ENCODE measurements at places on chromosomes 4 and X.

DNA sequence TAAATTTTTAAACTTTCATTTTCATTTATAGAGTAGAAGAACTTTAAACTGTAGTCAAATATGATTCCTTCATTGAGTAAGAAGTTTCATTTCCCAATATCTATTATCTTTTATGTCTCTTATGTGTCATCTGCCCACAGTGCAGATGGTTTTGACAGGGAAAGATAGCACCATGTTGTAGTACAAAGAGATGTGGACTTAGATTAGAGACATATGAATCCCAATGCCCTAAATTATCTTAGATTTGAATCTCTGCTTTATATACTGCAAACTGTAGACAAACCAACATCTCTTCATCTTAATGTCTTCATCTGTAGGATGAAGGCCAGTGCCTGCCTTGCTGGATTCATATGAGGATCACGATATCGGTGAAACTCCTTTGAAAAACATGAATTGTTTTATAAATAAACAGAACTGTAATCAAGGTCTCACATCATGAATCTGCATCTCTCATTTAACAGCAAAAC lies 217.5 kb downstream of the BANK1 start:
- DNase-seq: no peak

DNA sequence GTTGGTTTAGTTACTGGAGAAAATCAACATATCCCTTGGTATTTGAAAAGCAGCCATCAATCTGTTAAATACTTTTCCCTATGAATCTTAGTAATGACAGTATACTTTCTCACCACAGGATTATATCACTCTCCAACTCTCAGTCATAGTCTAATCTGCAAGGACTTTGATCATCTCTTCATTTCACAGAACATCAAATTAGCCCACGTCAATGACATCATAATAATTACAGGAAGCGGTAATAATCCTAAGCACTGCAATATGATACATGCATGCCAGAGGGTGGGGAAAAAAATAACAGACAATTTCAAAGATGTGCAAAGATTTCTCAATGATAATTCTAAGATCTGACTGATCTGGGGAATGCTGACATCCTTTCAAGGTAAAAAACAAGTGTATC lies 404.1 kb downstream of the GPM6A start:
- no peak for DNase-seq

- DNase-seq: no peak
Observed at GRCh38 chr4:13160920-13161319, 323.2 kb downstream of the RAB28 start.

DNA sequence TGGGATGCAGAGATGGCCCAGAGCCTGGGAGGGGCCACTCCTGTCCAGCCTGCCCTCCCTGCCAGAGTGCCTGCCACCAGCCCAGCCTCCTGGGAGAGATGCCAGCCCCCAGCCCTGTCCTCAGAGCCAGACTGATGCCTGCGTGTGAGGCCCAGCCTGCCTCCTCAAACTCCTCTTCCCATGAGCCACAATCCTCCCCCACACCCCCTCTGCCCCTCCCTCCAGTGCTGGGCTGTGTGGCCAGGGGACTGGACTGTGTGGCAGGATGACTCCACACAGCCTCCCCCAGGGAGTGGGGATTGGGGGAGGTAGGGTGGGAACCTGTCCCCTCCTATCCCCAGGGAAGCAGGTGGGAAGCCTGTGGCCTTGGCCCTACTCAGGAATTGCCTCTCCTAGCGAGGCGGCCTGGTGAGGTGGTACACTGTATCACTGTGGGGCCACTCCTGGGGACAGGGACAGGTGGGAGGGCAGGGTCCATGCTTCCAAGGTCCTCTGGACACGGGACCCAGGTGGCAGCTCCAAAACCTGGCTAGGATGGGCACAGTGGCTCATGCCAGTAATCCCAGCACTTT lies 4.3 kb upstream of the SH3BP2 start:
- no peak for DNase-seq

GRCh38 chrX:40088299-40088625 lies 9.5 kb downstream of the BCOR start:
- no peak for DNase-seq

GRCh38 chr4:120071192-120071795 lies 4.6 kb upstream of the MAD2L1 start:
- peak; percentile 65 for DNase-seq

DNA sequence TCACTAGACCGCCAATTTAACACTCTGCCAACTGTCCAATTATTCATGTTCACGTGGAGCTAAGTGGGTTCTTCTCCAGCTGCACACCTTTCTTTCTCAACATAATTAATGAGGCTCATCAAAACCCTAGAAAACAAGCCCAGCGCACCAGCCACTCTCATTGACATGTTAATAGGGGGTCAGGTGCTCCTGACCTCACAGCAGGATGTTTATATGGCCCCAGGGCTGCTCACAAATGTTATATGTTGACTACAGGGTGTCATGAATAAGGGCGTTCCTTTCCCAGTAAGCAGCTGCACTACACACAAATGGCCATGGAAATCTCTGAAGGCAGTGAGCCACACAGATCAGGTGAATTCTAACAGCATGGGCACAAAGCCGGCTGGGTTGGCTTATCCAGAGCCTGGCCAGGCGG lies 209.8 kb downstream of the MGST2 start:
- no peak for DNase-seq

- DNase-seq: no peak
Observed at GRCh38 chrX:139086246-139086645, 374.7 kb upstream of the FGF13 start.

DNA sequence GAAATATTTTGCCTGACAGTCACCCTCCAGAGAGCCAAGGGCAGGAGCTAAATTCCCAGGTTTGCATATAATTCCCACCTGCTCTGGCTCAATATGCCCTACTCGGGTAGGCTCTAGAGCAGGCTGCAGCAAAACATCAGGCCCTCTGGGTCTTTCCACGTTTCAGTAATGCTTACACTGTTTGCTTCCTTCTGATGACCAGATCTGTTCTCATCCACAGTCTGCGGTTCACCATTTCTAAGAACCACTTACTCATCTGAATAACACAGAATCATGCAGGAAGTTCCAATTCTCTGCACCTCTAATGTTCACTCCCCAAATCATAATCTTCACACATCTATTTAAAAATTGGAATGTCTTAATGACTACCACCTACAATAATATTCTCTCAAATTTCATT lies 141.4 kb downstream of the PPP3CA start:
- DNase-seq: no peak

GRCh38 chr4:105594099-105595010 lies 41.9 kb downstream of the ARHGEF38 start:
- no peak for DNase-seq

DNA sequence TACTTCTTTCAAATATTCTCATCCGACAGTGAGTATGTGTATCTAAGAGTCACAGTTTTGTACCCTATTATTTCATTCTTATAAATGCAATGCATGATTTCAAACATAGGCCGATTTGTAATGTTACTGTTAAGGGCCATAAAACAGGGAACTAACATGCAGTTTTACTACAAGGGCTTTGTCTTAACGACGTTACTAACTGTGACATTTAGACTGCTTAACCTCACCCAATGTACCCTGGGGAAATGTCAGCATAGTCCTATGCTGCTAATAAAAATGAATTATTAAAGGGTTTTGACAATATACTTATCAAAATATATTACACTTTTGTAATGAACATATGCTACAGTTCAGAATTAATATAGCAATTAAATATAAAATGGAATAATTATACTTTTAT lies 74.8 kb upstream of the CPXCR1 start:
- DNase-seq: no peak

DNA sequence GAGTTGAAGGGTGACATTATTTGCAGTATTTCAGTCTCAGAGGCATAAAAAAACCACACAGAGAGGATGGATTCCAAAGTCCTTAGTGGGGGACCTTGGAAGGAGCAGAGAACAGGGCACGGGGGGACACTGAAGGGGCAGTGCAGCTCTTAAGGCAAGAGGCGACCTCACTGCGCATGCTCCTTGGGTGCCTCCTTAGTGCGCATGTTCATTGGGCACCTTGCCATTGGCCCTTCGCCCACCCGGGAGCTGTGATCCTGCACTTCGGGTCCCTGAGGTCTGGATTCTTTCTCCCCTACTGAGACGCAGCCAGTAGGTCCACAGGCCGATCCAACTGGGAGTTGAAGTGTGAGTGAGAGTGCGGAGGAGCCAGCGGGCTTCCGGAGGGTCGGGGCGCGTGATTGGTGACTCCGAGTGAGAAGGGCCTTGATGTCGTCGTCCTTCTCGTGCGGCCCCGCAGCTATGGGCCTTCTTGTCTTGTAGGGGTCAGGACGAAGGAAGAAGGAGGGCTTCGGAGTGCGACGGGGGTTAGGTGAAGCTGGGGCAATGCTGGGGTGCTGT lies at the start of gene XAGE5:
Gene XAGE5, plus strand, starts transcription at position 223 of the 561 bp plus-strand sequence. CDS start 1,280 bp downstream, outside the sequence.
- no peak for DNase-seq

DNA sequence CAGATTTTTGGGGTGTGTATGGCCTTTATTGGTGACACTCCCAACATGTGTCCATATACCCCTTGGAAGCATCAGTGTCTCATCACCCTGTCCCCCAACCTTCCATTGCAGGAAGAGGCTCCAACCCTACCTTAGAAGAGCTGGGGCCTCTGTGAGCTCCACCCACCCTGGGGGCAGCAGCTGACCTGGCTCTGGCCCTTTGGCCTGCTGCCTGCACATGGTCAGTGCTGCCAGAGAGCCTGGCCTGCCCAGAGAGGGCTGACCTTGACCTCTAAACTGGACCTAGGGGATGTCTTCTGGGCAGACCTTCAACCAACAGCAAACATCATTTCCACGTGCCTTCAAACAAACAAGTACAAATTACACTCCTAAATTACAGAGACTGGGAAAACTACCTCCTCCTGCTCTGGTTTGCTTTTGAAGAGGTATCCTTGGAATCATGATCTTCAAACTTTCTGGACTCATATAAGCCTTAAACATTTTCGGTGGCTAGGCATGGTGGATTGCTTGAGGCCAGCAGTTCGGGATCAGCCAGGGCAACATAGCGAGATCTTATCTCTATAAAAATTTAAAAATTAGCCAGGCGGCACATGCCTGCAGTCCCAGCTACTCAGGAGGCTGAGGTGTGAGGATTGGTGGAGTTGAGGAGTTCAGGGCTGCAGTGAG lies 27.3 kb upstream of the KIAA0232 start:
- no peak for DNase-seq

- DNase-seq: no peak
Observed at GRCh38 chr4:165199286-165199685, 8.1 kb upstream of the KLHL2 start.

- DNase-seq: peak; percentile 7
Observed at GRCh38 chrX:41984628-41985027, 61.3 kb upstream of the CASK start.

DNA sequence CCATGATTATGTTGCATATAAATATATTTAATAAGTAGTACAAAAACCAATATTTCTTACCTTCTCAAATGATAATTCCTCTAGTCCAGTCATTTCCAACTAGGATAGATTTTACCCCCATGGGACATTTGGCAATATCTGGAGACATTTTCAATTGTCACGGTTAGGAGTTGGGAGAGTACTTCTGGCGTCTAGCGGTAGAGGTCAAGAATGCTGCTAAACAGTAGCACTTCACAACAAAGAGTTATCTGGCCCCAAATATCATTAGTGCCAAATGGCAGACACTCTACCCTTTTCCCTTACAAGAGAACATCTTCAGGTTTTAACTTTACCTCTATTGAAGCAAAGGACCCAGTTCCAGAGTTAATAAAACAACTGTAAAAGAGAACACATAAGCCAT lies 168.1 kb downstream of the FAT4 start:
- no peak for DNase-seq

DNA sequence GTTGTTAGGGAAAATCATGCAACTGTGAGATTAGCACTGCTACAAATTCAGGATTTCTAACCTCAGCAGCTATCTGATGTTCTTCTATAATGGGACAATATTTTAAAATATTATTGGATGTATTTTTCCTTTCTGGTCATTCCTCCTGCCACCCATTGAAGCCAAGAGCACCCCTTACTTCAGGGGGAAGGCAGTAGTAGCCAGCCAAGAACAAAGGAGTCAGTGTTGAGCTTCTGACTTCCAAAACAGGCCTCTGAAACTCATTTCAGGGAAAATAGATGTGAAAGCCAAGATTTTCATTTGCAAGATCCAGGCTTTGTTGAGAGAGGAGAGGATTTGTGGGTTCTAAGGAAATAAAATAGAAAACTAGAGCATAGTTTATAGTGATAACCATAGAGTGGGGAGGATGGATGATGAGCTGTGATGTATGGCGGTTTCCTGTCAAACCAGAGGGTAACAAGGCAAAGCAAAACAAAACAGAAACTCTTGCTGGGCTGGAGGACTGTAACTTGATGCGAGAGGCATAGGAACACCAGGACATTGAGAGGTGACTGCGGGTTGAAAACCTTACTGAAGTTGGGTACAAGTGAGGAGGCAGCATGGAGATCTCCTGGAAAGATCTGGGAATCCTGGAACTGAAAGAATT lies 173.7 kb upstream of the LEF1 start:
- no peak for DNase-seq

DNA sequence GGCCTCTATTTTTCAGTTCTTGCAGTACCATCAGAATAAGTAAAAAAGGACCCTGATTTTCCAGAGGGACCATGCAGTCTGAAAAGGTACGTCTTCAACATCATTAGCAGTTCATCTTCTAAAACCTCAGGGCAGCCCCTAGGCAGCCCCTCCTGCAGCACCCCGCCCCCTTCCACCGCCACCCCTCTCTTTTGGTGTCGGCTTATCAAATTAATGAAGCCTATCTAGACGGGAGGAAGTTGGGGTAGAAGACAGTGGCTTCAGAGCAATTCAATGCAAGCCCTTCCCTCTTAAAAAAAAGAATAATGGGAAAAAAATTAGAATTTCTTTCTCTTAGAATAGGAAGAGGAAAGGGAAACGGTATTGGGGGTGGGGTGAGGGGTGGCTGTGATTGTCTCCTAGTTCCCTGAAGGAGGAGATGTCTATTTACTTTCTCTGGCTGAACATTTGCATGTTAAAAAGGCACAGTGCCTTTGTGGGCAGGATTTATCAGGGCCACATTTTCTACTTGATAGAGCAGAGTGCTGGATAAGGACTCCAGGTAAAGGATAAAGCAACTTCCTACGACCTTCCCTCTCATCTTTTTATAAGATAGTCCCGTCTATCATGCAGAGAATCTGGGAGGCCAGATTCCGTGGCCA lies 159.4 kb downstream of the MGST2 start:
- no peak for DNase-seq

DNA sequence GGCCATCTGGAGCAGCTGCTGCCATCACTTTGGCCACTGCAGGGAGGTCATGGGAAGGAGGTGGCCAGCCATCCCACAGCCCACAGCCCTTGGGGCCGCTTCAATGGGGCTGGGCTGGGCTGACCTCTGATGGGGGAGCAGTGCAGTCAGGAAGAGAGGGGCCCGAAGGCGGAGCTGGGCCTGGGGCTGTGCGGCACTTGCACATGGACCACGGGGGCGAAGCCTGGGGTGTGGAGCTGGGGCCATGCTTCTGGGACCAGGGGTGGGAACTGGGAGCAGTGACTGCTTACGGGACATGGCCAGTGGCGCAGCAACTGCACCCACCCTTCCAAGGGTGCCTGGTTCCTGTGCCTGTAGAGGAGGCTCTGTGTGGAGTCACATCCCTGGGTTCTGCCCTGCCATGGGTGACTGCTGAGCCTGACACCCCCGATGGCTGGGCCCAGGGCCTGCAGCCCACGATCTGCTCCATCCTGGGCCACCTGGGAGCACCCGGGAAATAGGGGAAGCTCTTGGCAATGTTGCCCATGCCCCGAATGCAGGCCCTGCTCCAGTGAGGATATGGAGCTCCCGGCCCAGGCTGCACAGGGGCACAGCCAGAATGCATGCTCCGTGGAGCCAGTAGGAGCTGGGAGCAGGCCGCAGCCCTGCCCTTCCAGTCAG lies 22.4 kb upstream of the SULT1B1 start:
- no peak for DNase-seq

- no peak for DNase-seq
Observed at GRCh38 chr4:167885071-167885470, 207.3 kb upstream of the ANXA10 start.

All from putamen (tissue), 1 donor.